Iris pigment epithelial cell (primary cell): ENCODE measurements at places on chromosomes 7 and 10.

DNA sequence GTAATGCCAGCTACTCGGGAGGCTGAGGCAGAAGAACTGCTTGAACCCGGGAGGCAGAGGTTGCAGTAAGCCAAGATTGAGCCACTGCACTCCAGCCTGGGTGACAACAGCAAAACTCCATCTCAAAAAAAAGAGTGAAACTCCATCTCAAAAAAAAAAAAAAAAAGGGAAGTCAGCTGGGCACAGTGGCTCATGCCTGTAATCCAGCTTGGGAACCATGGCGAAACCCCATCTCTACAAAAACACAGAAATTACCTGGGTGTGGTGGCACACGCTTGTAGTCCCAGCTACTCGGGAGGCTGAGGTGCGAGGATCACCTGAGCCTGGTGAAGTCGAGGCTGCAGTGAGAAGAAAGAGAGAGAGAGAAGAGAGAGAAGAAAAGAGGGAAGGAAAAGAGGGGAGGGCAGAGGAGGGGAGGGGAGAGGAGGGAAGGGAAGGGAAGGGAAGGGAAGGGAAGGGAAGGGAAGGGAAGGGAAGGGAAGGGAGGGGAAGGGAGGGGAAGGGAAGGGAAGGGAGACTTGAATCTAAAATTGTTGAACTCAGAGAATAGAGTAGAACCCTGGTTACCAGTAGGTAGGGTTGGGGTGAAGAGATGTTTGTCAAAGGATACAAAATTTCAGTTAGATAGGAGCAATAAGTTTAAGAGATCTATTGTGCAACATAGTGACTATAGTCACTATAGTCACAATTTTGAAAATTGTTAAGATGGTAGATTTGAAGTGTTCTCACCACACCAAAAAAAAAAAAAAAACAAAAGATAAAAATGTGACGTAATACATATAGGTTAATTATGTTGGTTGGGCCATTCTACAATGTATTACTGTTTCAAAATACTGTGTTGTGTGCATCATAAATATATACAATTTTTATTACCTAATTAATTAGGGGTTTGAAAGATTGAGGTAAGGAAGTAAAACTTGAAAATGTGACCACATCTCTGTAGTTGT lies 2.5 kb downstream of the SLC16A9 start:
- no peak for DNase-seq

DNA sequence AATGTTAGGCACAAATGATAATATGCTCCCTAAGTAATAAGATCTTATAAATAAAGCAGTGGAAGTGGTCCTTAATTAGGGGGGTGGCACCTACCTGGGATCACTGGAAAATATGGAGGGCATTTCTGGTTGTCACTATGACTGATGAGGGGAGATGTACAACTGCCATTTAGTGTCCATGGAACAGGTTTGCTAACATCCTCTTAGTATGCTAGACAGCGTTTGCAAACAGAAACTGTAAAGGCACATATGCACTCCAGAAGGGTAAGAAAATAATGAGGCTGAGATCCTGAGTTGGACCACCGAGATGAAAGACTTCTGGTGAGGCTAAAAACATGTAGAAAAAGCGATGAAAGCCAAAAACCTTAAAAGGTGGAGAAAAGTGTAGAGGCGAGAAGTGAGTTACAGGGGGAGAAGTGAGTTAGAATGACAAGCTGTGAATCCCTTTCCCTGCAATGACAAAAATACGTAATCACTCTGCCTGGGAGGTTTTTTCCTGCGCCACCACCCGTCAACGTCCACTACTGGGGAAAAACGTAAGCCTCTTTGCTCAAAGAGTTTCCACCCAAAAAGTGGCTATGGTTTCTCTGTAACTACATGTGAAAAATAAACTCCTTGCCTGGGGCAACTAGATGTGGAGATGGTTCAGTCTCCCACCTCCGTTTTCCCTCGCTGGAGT lies 767 bp downstream of the KRIT1 start:
- DNase-seq, result no peak

DNA sequence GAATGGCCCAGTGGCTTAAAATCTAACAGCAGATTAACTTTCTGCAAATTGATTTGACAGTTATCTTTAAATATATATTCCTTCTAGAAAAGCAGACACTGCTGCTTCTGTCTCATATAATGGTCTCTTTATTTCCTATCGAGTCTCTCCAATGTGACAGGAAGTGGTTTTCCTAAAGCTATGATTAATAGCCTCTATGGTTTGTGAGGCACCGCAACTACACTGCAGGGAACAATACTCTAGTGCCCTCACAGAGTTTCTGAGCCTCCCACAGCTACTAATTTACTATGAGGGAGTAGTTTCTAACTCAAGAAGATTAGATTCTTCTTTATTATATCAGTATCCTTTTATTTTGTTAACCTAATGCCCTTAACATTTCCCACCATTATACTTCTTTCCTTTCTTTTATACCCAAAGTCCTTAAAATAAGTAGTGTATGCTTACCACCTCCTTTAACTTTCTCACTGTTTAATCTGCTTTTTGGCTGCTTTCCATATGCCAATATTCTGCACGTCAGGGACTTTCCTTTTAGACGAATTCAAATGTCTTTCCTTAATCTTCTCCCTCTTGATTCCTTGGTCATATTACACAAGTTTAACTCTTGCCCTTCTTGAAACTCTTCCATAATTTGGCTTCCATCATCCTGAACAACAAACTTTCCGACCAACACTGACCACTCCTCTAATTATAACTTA lies 23.8 kb upstream of the AHR start:
- peak; percentile 74 for DNase-seq

DNA sequence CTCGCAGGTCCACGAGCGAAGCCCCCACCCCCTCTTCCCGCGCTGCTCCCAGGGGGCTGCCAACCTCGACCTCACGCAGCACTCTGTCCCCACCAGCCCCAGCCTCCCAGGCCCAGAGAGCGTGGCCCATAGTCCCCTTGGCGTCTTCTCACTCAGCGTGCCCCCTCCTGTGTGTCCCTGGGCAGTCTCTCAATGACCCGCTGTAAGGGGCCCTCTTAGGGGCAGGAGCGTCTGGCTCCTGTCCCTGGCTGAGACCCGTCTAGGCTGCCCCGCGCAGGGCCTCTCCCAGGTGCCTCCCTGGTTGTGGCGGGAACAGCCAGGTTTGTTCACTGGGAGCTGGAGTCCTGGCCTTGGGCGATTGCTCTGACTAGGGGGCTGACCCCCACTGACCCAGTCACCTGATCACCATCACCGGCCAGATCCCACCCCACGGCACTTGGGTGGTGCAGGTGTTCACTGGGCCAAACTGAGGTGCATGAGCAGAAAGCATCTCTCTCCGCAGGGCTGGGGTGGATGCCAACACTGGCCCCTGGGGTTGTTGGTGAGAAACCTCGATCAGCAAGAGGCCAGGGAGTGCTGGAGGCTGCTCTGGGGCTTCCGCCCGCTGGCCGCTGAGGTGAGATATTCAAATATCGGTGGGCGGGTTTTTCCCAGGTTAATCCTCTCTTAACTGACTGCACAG lies 12.6 kb upstream of the WDFY4 start:
- no peak for DNase-seq

DNA sequence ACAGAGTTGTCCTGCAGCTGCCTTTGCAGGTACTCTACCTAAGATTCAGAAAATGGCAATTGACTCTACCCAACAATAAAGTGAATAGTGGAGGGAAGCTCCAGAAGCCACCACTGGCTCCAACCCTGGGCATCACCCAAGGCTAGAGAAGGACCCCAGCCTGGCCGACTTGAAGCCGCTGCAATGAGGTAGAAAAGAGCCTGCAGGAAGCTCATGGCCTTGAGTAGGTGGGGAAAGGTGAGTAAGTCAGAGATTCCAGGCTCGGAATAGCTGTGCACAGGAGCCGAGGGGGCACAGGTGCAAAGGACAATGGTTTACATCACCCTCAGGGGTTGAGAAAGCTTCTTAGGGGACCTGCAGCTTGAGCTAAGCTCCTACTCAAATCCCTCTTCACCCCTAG lies 83.6 kb downstream of the AOAH start:
- no peak for DNase-seq

DNA sequence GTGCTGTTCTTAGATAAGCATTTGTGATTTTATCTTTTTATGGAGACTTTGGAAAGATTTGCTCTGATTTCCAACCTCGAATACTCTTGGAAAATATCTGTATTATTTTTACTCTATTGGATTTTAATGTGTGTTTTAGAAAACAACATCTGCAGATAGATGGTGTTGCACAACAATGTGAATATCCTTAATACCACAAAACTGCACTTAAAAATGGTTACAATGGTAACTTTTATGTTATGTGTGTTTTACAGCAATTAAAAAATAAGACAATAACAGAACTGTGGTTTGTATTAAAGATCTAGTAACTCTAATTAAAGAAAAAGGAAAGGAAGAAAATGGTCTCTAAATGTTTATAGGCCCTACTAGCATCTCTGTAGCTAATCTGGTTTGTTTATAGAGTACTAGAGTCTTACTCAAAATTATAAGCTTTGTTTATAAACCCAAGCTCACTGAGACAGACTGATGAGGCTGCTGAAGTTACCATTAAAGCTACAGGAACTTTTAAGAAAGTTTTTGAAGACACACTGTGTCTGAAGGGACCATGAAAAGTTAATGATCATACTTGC lies 74.6 kb upstream of the CC2D2B start:
- DNase-seq, result no peak

DNA sequence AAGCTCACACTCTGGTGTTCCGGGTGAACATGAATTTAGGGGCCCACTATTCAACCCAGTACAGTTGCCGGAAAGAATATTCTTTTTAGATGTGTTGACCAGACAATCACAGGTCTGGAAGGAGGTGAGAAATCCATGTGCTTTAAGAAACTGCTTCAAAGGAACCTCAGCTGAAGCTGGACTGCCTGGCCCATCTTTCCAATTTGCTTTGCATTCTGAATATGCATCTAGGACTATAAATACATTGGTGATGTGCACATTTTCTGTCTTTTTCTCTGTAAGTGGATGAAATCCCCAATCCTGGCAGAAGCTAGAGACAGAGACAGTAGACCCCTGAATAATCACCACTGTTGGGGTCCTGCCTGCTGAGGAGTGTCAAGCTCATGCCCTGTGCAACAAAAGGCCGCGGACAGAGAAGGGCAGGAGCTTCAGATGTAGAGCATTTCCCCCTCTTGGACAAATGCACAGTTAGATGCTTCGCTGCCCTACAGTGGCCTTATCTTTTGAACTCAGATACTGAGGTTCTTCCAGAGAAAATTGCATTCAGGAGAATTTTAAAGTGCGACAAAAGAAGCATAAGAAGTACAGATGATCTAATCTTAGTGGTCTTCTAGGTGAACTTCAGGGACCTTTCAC lies 368.3 kb downstream of the SFMBT2 start:
- no peak for DNase-seq

DNA sequence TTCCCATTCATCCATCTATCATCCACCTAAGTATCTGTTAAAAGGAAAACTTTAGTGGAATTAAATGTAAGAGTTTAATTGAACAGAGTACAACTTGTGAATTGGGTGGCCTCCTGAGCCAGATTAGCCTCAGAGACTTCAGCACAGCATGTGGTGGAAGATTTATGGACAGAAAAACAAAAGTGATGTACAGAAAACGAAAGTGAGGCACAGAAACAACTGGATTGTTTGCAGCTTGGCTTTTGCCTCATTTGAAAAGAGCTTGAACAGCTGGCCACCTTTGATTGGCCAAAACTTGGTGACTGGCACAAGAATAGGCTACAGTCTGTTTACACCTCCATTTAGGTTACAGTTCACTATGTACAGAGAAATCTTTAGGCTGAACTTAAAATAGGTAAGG lies 1463.4 kb upstream of the CELF2 start:
- no peak for DNase-seq

GRCh38 chr10:90856964-90857634 lies 740 bp downstream of the HTR7 start:
- DNase-seq, result no peak

DNA sequence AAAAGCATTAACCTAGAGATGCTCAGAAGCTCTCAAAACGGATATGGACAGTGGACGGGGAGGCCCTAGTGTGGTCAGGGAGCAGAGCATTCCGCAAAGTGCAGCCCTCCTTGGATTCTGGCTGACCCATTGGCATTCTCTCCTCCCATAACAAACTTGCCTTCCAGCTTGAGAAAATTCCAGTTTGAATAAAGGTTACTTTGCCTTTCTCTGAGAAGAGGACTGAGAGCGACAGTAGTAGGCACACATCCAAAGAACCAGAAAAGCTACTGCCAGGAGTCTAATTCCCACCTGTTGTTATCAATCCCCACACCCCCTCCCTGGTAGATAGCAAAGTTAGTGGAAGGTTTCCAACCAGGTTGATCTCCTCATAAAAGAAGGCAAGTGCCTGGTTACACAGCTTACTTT lies 84.7 kb upstream of the TRIL start:
- no peak for DNase-seq

GRCh38 chr10:75782463-75783248 lies 351.2 kb downstream of the LRMDA start:
- DNase-seq, result no peak

DNA sequence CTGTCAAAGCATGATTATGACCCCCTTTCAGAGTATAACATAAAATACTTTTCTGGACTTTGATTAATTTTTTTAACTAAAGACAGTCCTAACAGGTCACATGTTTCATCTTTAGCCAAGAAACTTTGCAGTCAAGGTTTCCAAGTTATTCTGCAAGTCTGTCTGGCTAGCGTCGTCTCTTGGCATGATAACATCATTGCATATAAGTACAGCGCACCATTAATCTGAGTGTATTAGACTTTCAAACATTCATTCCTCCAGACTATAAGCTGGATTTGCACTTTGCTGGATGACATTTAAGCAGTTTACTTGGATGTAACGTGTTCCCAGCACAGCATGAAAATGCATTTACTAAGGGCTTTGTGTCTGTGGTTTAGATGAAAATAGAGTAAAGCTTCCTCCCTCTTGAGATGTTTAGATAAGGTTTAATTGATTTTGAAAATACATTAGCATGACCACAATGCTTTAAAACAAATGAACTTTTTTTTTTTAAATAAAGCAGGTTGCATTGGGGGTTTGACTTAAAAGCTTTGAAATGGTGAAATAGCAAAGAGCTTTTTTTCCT lies 349.0 kb upstream of the MTPN start:
- no peak for DNase-seq

GRCh38 chr7:15609287-15609686 lies 47.5 kb upstream of the AGMO start:
- DNase-seq, result no peak

DNA sequence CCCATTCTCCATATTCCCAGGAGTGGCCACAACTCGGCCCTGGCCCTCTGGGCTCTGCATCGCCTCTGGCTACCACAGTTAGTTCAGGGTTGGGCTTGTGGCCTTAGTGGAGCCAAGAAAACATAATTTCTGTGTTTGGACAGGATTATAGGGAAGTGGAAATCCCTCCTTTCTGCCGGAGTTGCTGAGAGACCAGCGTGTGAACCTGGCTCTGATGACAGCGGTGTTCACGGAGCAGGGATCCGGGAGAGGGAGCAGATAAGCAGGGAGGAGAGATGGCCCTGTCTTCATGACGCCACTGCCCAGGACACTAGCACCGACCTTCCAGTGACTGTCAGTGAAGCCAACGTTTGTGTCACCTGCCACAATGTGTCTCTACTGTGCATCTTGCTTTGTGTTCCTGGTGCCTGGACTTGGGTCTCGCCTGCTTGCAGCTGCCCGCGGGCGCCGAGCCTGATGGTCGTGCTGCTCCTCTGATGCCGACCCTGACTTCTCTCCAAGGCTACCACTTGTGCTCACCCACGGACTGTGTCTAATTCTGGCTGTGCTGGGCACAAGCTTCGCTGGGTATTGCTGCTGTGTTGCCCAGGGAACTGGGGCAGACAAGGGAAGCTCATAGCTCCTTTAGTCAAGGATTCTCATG lies 67.0 kb upstream of the VIPR2 start:
- no peak for DNase-seq

- no peak for DNase-seq
These were observed 70.2 kb downstream of the ARMC3 start for GRCh38 chr10:22998091-22998490.
